Epithelial cell of proximal tubule (primary cell): ENCODE measurements at places on chromosomes 13 and 19.
A peak's percentile ranks its signal among the peaks of the same experiment; 100 is the strongest.

GRCh38 chr13:95647321-95647720 is 2.8 kb upstream of the DZIP1 start:
- DNase-seq = no peak

DNA sequence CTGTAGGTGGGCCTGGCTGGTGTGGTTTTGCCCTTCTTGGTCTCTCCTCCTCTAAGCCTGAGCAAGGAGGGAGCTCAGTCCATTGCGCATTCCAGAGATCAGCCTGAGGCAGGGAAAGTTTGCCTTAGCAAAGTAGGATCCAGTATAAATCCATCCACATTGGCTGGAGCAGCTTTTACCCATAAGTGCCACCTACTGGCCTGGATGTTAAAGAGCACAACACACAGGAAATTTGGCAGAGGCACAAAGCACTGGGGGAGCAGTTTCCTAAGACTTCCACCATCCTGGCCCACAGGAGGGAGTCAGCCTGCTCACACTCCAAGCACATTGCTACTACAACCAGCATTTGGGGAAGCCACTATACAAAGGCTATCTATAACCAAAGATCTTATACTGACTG is 1124.2 kb downstream of the SLITRK1 start:
- DNase-seq = no peak

- DNase-seq = no peak
Observed at GRCh38 chr19:4598712-4599111, 39.2 kb upstream of the SEMA6B start.

DNA sequence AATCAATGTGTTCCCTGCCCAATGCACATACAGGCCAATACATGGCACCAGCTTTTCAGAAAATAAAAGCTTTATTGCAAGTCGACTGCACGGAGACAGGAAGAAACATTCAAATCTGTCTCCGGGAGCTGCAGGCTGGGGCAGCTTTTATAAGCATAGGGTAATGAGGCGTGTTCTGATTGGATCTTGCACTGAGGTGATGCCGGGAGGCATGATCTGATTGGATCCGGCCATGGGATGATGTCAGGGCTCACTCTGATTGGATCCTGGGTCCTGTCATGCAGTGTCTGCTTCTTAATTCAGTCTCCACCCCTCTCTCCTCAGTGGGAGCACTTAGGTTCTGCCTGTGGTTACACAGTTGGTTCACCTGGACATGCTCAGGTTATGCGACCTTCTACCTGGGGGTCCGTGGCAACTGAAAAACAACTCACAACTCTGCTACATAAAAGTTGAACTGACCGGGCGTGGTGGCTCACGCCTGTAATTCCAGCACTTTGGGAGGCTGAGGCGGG is 11.8 kb upstream of the FBN3 start:
- no peak for DNase-seq

- no peak for DNase-seq
Observed at GRCh38 chr19:30428092-30428680, 56.0 kb downstream of the ZNF536 start.

GRCh38 chr19:32928806-32929205 is 43.0 kb downstream of the CEP89 start:
- DNase-seq = no peak

DNA sequence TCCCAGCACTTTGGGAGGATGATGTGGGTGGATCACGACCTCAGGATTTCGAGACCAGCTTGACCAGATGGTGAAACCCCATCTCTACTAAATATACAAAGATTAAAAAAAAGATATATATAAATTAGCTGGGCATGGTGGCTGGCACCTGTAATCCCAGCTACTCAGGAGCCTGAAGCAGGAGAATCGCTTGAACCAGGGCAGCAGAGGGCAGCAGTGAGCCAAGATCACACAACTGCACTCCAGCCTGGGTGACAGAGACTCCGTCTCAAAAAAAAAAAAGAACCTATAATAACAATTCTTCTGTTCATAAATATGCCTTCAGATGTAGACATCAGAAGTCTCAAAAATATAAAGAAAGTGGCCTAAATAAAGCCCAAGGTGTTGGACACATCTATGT is 7.6 kb downstream of the ZNF737 start:
- DNase-seq = no peak

- no peak for DNase-seq
Observed at GRCh38 chr13:102318233-102318632, 83.6 kb downstream of the FGF14 start.

DNA sequence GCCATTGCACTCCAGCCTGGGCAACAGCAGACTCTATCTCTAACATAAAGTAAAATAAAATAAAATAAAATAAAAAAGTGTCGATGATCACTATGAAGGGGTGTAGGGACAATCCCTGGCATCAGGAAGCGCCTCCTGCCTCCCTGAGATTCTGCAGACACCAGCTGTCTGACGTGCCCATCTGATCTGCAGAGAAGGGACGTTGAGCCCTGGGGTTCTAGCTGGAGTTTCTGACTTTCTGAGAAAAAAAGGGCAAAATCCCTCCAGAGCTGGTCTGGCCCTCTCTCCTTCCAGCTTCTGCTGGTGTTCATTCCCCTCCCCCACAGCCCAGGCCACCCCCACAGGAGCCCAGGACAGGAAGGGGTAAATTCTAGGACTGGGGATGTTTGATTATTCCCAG is 2.4 kb upstream of the ADGRE5 start:
- no peak for DNase-seq

DNA sequence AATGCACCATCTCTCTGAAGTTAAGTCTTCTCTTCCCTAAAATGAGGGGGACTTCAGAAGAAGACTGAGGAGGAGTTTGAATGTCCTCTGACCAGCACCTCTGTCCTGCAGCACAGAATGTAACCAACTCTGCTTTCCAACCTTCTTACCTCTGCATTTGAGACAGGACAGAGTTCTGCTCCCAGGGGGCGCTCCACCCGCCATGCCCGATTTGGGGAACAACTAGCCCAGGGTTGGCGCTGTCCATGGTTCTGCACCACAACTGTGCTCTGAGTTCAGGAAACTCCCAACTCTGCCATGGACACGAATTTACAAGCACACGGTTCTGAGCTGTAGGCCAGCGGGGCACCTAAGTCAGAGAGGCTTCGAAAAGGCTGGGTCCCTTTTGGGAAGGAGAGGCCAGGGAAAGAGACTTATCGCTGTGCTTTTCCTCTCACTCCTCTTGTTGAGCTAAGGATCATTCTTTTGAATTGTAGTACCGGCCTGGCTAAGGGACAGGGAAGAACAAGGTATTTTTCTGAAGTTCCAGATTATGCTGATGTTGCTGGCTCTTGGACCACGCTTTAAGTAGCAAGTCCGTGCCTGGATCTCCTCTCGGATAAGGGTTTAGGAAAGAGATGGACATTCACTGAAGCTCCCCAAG is 22.2 kb downstream of the SIGLEC5 start:
- DNase-seq = no peak

DNA sequence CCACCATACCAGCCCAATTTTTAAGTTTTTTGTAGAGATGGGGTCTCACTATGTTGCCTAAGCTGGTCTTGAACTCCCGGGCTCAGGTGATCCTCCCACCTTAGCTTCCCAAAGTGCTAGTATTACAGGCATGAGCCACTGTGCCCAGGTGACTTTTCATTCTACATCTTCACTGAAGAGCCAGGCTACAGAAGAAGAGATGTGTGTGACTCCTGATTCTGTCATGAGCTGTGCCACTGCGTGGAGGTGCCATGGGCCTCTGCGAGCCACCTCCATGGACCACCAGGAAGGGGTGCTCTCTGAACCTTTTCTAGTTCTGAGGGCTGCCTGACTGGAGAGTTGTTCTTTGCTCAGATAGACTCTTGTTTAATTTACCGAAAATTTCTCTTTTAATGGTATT is 56.6 kb upstream of the RANBP3 start:
- no peak for DNase-seq

GRCh38 chr13:81762449-81762848 is 1421.5 kb upstream of the SPRY2 start:
- no peak for DNase-seq

GRCh38 chr13:96020931-96021330 is 32.3 kb downstream of the UGGT2 start:
- no peak for DNase-seq

DNA sequence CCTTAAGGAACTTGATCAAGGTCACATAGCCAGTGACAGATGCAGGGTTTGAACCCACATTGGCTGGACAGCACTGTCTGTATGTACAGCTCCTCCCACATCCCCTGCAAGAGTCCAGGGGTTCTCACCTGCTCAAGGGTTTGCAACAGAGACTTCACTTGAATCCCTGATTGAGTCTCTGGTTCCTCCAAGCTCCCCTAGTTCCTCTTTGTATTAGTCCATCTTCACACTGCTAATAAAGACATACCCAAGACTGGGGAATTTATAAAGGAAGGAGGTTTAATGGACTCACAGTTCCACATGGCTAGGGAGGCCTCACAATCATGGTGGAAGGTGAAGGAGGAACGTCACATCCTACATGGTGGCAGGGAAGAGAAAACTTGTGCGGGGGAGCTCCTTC is 72.8 kb upstream of the CLDN10 start:
- DNase-seq = no peak

GRCh38 chr13:110024645-110024980 is 238.2 kb upstream of the IRS2 start:
- DNase-seq = no peak

GRCh38 chr13:97256343-97256783 is 34.2 kb downstream of the MBNL2 start:
- peak; percentile 58 for DNase-seq

DNA sequence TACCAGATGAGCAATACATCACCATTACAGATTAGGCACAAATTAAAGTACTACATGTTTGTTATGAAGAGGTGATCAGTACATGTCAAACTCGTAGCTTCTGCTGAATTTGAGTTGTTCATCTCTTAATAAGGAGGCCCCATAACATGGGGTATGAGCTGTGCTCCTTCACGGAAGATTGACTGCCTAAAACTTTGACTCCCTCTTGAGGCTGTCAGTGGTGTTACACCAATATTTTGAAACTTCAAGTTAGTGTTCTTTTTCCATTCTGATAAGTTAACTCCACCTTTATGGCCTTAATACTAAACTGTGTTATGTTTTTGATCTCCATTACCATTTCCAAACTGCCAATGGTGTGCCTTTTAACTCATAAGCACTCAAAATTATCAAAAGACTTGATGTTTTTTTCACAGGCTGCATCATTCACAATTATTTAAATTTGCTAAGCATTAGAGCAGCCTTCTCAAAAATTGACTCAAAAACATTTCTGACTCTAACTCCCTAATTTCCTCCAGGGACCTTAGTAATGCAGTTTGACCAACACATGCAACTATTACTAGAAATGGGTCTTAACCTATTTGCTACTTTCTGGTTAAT is 1591.5 kb downstream of the PCDH9 start:
- DNase-seq = peak; percentile 4

GRCh38 chr13:41494202-41494601 is 36.9 kb downstream of the RGCC start:
- no peak for DNase-seq

GRCh38 chr13:22039961-22040360 is 369.1 kb downstream of the FGF9 start:
- no peak for DNase-seq

DNA sequence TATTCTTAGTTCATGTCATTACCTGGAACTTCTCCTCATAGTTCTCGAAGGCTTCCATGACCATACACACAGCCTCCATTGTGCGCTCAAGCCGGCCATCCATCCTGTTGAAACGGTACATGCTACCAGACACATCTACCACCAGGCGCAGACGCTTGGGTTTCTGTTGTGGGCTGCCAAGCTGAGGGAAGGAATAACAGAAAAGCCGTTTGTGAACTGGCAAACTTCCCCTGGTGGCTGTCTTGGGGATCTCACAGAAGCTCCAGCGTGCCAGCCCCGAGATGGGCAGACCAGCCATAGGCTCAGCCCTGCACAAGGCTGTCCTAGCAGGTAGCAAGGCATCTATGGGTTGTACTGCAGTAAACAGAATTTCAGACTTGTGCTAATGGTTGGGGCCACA is 130.1 kb downstream of the RGCC start:
- DNase-seq = no peak

DNA sequence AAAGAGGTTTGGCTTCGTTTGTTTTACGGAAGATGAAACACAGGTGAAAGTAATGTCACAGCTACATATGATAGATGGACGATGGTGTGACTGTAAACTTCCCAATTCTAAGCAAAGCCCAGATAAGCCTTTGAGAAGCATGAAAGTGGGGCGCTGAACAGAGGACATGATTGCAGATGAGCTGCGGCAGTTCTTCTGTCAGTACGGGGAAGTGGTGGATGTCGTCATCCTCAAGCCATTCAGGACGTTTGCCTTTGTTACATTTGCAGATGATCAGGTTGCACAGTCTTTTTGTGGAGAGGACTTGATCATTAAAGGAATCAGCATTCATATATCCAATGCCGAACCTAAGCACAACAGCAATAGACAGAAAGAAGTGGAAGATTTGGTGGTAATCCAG is 111.5 kb upstream of the DIAPH3 start:
- no peak for DNase-seq

DNA sequence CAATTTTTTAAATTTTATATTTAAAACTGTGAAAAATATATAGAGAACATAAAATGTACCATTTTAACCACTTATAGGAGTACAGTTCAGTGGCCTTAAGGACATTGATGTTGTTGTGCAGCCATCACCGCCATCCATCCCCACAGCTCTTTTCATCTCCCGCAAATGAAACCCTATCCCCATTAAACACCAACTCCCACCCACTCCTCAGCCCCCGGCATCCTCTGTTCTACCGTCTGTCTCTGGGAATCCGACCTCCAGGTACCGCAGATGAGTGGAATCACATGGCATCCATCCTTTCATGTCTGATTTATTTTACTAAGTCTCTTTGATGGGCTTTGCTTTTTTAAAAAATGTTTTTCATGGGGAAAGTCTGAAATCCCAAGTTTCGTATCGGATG is 23.8 kb upstream of the SMIM17 start:
- DNase-seq = no peak

- no peak for DNase-seq
Observed at GRCh38 chr13:43979492-43979891, 99.8 kb downstream of the LACC1 start.

- no peak for DNase-seq
Observed at GRCh38 chr13:66492479-66492878, 737.7 kb downstream of the PCDH9 start.

DNA sequence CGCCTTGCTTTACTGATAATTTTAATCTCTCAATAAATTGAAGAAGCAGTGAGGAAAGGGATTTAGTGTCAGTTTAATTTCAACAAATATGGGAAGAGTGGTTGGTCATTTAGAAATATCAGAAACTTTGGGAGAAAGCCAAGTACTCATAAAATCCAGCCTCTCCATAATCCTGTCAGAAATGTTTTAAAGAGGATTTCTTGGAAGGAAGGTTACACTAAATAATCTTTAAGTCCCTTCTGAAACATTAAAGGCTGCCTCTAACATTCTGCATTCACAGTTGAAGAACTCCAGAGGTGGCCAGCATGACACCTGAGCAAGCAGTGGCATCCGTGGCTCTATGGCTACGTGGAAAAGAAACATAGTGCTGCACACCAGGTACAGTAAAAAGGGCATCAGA is 378.5 kb downstream of the ENOX1 start:
- no peak for DNase-seq

DNA sequence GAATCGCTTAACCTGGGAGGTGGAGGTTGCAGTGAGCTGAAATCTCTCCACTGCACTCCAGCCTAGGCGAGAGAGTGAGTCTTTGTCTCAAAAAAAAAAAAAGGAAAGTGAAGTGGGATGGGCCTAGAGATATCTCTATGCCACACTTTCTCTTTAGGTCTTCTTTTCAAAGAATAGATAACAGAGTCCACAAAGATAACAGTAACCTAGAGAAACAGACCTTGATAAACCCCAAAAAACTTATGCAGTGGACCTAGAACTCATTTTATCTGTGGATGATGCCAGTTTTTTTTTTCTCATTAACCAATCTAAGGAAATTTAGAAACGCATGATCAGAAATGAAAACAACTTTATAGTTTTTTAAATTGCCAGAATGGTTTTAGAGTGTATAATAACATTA is 227.4 kb downstream of the LHFPL6 start:
- no peak for DNase-seq
